ENCODE measurements at places on chromosomes 2 and 18. TPM values are rescaled to one million over a fixed set of nuclear protein-coding genes. Genes with fewer than 3 reads are reported as not detected.

Gene ABCG5
- polyA plus RNA-seq = not detected

Gene SKA1
- polyA plus RNA-seq = 0.11 TPM

GRCh38 chr2:226694586-226695284 is 104.9 kb downstream of the IRS1 start:
- DNase-seq = no peak

DNA sequence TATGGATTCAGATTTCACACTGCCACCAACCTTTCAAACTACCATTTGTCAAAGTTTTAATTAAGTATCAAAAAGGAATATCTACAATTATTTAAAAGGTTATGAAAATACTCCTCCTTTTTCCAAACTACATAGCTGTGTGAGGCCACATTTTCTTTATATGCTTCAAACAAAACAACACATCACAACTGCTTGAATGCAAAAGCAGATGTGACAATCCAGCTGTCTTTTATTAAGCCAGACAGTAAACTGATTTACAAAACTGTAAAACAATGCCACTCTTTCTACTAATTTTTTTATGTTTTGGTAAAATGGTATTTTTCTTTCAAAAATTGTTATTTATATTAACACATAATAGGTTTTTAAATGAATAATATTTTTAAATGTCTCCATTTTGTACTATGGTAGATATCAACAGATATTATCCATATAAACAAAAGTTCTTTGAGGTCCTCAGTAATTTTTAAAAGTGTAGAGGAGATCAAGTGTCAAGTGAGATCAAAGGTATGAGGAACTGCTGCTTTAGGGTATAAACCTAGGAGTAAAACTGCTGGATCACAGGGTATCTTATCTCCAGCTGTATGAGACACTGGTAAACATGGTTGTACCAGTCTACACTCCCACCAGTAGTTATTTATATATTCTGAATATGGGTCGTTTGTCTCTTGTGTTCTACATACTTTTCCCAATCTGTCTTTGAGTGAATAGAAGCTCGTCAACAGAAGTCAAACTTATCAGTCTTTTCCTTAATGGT is 68.8 kb upstream of the SERTAD2 start:
- no peak for DNase-seq

Measured in heart left ventricle (tissue), 16 donors.